Glutamatergic neuron (in vitro differentiated cells): ENCODE measurements at places on chromosomes 13 and 19. TPM values are rescaled to one million over a fixed set of nuclear protein-coding genes. Genes with fewer than 3 reads are reported as not detected.

Gene MYO1F
- 0.10 TPM for total RNA-seq

Gene ZNF256
- total RNA-seq, result 11.0 TPM

Gene SHD
- total RNA-seq, result 254 TPM

DNA sequence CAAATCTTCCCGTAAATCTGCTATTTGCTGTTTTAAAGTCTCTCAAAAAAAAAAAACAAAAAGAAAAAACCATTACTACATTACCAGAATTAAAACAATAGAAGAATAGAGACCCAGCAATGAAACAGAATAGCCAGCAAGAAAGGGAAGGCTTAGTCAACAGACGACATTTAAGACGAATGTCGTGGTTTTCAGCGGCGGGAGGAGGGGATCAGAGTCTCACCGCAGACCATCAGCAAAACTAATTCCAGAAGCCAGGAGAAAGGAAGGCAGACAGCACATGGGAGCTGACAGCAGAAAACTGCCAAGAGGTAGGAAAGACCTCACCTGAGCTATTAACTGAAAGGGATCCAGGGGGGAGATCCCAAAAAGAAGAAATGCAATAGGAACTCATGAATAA, 128.9 kb downstream of the RNF17 start:
- H3K4me1 ChIP-seq, result peaks cover 8% of the 10 kb centered on the region
- no peak overlapping the region for H3K27ac ChIP-seq
- H3K27me3 ChIP-seq, result peaks cover 2% of the 10 kb centered on the region

Gene ZNF583
- 13.6 TPM for total RNA-seq

DNA sequence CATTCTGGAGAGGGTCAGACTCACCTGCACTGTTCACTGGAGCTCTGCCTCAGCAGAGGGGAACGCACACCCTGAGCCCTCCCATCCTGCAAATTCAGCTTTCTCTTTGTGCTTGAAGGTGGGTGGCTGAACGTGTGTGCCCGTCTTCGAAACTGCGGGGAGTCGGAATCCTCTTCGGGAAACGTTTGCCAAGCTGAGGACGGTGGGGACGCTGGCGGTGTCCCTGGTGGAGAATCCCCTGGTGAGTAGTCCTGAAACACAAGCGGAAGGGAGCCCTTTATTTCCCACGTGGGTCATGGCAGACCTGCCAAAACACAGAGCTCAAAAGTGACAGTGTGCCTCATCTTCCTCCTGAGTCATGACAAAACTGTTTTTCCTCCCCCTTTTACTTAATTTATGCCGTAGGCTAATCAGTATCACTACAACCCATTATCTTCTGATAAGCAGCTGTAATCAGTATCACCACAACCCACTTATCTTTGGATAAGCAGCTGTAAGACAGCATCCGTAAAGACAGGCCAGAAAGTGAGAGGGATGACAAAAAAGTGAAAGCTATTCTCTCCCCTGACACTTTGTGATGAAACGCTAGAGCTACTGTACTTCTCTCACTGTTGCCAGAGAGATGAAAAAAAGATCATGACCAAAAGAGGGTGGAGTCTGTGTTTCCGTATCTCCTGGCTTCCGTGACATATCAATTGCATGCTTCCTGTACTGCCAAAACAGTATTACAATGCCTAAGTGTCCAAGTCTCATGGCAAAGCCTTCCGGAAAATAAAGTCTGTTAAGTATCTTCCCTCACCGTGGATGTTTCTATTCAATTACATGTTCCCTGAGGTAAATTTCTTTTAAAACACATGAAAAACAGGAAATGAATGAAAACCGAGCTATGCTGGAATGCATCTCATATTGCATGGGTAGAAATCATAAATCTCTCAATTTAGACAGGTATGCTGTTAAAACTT, 155.5 kb downstream of the TBC1D4 start:
- no peak overlapping the region for H3K27ac ChIP-seq
- DNase-seq, result no peak
- H3K36me3 ChIP-seq, result no peaks in the 10 kb centered on the region
- H3K27me3 ChIP-seq, result no peaks in the 10 kb centered on the region
- H3K4me1 ChIP-seq, result no peaks in the 10 kb centered on the region
- no peak overlapping the region for H3K4me3 ChIP-seq

Gene BEST2
- not detected for total RNA-seq

Gene NRTN
- 1.2 TPM for total RNA-seq

Gene GPR108
- 44.2 TPM for total RNA-seq

GRCh38 chr13:86585835-86586234, 786.6 kb upstream of the SLITRK6 start:
- DNase-seq, result no peak
- no peak overlapping the region for H3K27ac ChIP-seq
- no peaks in the 10 kb centered on the region for H3K27me3 ChIP-seq
- H3K4me3 ChIP-seq, result no peak overlapping the region

Gene CCDC169
- total RNA-seq, result 7.0 TPM

GRCh38 chr13:82323101-82323500, 1559.2 kb downstream of the SLITRK1 start:
- H3K36me3 ChIP-seq, result no peaks in the 10 kb centered on the region
- H3K4me3 ChIP-seq, result no peak overlapping the region

GRCh38 chr13:33554919-33555791, 262.8 kb upstream of the RFC3 start:
- no peak overlapping the region for H3K27ac ChIP-seq
- H3K4me3 ChIP-seq, result no peak overlapping the region
- H3K4me1 ChIP-seq, result no peaks in the 10 kb centered on the region
- H3K27me3 ChIP-seq, result no peaks in the 10 kb centered on the region
